ENCODE measurements at places on chromosomes 16 and 17. TPM values are rescaled to one million over a fixed set of nuclear protein-coding genes. Genes with fewer than 3 reads are reported as not detected.

ANKFN1 gene
- total RNA-seq: not detected

KRT24 gene
- not detected for total RNA-seq

SNAI3 gene
- 14.1 TPM for total RNA-seq

UTS2R gene
- total RNA-seq: not detected

DNAH9 gene
- total RNA-seq: not detected

C16orf92 gene
- total RNA-seq: not detected

PPY gene
- not detected for total RNA-seq

PIRT gene
- total RNA-seq: not detected

HS3ST3B1 gene
- total RNA-seq: 6.9 TPM

HAS3 gene
- 0.29 TPM for total RNA-seq

NOD2 gene
- total RNA-seq: 6.5 TPM

KCNJ18 gene
- not detected for total RNA-seq

KRT33A gene
- not detected for total RNA-seq

ALG1 gene
- total RNA-seq: 29.0 TPM

TBC1D3B gene
- 9.9 TPM for total RNA-seq

LGALS9B gene
- 0.73 TPM for total RNA-seq

CYBA gene
- 494 TPM for total RNA-seq

RCVRN gene
- not detected for total RNA-seq

GPR179 gene
- total RNA-seq: 0.02 TPM

PPP1R27 gene
- not detected for total RNA-seq

TSPOAP1 gene
- 25.6 TPM for total RNA-seq

TNFRSF13B gene
- not detected for total RNA-seq

TMEM92 gene
- 0.09 TPM for total RNA-seq

VMO1 gene
- total RNA-seq: 0.37 TPM

SPATA33 gene
- 14.5 TPM for total RNA-seq

CCL18 gene
- not detected for total RNA-seq

RND2 gene
- total RNA-seq: not detected

TEKT5 gene
- not detected for total RNA-seq

MEOX1 gene
- 1.3 TPM for total RNA-seq

All from activated CD8-positive, alpha-beta memory T cell treated with anti-CD3 and anti-CD28 coated beads, Interleukin-2, amount 10 ng/mL, durations not matched to agents 7 days and 5 days (primary cell).